Activated CD8-positive, alpha-beta T cell treated with anti-CD3 and anti-CD28 coated beads for 36 hours (primary cell): ENCODE measurements at places on chromosomes 13 and 19.

- DNase-seq = no peak
These were observed 54.5 kb downstream of the RASA3 start for GRCh38 chr13:114077933-114078325.

- DNase-seq = no peak
These were observed 63.9 kb upstream of the DOCK9 start for GRCh38 chr13:99041788-99042187.

DNA sequence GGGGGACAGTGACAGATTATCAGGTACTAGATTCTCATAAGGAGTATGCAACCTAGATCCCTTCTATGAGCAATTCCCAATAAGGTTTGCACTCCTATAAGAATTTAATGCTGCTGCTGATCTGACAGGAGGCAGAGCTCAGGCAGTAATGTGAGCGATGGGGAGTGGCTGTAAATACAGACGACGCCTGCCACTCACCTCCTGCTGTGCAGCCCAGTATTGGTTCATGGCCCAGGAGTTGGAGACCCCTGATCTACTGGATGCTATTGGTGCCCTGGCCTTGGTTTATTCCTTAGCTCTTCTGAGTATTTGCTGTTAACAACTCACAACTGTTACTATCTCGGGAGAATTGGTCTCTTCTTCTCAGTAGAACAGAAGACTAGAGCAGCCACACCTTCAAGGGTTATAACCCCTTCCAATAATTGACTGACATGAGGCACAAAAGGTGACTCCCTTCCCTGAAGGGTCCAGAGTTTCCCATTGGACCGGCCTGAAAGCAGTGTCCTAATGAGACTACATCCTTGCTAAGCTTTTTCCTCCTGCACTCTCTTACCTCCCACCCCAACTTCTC lies 35.0 kb upstream of the RBM26 start:
- no peak for DNase-seq

GRCh38 chr13:31943591-31943990 lies 88.0 kb upstream of the FRY start:
- DNase-seq = no peak

DNA sequence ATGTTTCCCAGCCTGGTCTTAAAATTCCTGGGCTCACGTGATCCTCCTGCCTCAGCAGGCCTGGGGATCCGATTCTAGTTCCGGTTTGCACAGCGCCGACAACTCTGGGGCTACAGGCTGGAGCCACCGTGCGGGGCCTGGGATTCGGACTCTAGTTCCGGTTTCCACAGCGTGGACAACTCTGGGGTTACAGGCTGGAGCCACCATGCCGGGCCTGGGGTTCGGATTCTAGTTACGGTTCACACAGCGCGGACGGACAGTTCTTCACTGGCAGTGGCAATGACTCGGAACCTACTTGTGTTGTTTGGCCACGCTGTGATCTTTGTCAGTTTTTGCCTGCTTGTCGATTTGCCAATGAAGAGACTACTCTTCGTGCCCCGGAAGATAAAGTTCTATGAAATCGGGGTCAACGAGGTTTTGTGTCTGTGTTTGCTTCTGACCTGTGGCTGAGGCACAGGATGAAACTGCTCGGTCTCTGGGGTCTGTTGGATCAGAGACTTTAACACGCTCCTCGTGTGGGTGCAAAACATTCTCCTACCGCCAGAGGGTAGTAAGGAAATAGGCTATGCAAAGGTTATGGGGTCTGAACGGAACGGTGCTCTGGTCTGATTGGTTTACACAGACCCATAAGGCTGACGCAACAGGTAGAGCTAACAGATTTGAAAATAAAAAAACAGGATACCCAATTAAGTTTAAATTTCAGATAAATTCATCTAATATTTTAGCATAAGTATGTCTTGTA lies 12.1 kb upstream of the ZSCAN1 start:
- DNase-seq = peak; percentile 81

- DNase-seq = no peak
These were observed 238.0 kb downstream of the LHFPL6 start for GRCh38 chr13:39364947-39365468.

DNA sequence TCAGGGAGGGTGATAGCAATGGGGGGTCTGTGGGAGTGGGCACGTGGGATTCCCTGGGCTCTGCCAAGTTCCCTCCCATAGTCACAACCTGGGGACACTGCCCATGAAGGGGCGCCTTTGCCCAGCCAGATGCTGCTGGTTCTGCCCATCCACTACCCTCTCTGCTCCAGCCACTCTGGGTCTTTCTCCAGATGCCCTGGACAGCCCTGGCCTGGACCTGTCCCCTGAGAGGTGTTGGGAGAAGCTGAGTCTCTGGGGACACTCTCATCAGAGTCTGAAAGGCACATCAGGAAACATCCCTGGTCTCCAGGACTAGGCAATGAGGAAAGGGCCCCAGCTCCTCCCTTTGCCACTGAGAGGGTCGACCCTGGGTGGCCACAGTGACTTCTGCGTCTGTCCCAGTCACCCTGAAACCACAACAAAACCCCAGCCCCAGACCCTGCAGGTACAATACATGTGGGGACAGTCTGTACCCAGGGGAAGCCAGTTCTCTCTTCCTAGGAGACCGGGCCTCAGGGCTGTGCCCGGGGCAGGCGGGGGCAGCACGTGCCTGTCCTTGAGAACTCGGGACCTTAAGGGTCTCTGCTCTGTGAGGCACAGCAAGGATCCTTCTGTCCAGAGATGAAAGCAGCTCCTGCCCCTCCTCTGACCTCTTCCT lies 9.3 kb upstream of the CEACAM7 start:
- DNase-seq = no peak

- DNase-seq = peak; percentile 88
These were observed 831 bp downstream of the PGPEP1 start for GRCh38 chr19:18340990-18341868.
